ENCODE measurements at places on chromosomes 13 and 19. TPM values are rescaled to one million over a fixed set of nuclear protein-coding genes. Genes with fewer than 3 reads are reported as not detected.
A peak's percentile ranks its signal among the peaks of the same experiment; 100 is the strongest.

GRCh38 chr13:97344265-97345175, 89.4 kb upstream of the RAP2A start:
- DNase-seq, result peak; percentile 62

DNA sequence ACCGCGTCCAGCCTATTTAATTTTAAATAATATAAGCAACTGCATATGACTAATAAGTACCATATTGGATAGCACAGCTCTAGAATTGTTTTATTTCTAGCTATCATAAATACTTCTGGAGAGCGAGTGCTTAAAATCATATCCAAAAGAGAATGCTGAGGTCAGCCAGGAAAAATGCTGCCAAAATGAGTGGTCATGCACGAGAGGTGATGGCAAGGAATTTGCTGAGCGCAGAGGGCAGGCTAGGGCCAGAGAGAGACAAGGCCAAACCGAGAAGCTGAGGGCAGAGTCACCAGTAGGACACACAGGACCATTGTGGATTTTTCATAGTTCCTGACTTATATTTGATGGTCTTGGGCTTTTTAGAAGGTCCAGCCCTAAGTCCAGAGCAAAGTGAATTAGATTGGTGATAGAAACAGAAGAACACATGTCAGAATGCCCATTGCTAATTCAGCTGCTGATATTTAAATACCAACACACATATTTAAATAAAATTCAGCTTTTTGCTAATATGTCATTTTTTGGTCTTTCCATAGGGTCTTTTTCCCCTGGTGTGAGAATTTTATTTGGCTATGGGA, 33.6 kb upstream of the UBL3 start:
- no peak for DNase-seq

The SIAH3 gene
- not detected for polyA plus RNA-seq

The SOHLH2 gene
- polyA plus RNA-seq, result not detected

The LGALS16 gene
- not detected for polyA plus RNA-seq

DNA sequence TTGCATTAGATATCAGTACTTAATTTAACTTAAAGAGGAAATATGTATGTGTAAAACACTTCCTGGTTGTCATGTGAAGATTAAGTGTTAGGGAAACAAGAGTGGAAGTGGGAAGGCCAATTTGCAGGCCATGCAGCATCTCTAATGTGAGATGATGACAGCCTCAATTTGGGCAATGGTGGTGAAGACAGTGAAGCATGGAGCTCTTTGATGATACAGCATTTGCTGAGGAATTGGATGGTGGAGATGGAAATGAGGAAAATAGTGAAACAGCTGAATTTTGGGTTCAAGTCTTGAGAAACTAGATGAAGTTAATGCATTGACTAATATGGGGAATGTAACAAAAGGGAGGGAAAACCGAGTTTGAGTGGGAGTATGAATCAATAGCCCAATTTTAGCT, 231.7 kb upstream of the MIR17HG start:
- DNase-seq, result no peak

The BRD4 gene
- polyA plus RNA-seq, result 10.5 TPM

GRCh38 chr19:52148256-52148655, 8.5 kb upstream of the ZNF616 start:
- no peak for DNase-seq

DNA sequence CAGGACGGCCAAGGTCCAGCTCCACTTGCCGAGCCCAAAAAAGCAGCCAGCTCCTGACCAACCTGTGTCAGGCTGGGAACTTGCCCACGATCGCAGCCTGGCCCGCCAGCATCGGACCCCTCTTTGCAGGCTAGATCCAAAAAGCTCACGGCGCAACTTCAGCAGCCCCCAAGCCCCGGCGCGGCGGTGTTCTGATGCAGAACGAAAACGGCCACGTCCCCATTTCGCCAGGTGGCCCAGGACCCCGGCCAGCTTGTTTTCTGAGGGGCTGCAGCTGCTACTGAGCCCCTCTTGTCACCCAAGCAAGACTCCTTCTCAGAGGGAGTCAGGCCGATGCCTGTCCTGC, 1.3 kb downstream of the TMEM259 start:
- no peak for DNase-seq

- no peak for DNase-seq
Observed at GRCh38 chr19:18060472-18060871, 26.3 kb downstream of the IL12RB1 start.

The MIA gene
- 2.5 TPM for polyA plus RNA-seq

- no peak for DNase-seq
Observed at GRCh38 chr13:40599124-40599523, 67.3 kb downstream of the FOXO1 start.

- peak; percentile 43 for DNase-seq
Observed at GRCh38 chr13:27406178-27406939, 18.1 kb upstream of the GTF3A start.

The GFY gene
- not detected for polyA plus RNA-seq

The AZU1 gene
- polyA plus RNA-seq, result not detected

- no peak for DNase-seq
Observed at GRCh38 chr19:39479916-39480315, 722 bp upstream of the TIMM50 start.

The NRTN gene
- 5.3 TPM for polyA plus RNA-seq

DNA sequence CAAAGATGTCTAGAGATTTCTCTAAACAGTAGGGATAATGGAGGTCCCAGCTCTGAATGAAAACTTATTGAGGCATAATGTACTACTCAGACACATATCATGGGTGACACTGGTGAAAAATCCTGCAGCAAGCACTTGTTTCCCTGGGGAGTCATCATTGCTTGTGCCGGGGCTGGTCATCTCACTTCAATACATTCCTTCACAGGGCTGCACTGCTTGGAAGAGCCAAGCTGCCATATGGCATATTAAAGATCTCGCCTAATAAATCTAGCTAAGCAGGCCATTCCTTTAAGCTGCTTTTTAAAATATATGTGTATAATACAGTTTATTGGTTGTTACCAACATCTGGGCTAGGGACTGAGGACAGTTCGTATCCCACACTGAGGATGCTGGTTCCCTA, 332.2 kb upstream of the GPC6 start:
- DNase-seq, result no peak

The OR10H4 gene
- polyA plus RNA-seq, result not detected

DNA sequence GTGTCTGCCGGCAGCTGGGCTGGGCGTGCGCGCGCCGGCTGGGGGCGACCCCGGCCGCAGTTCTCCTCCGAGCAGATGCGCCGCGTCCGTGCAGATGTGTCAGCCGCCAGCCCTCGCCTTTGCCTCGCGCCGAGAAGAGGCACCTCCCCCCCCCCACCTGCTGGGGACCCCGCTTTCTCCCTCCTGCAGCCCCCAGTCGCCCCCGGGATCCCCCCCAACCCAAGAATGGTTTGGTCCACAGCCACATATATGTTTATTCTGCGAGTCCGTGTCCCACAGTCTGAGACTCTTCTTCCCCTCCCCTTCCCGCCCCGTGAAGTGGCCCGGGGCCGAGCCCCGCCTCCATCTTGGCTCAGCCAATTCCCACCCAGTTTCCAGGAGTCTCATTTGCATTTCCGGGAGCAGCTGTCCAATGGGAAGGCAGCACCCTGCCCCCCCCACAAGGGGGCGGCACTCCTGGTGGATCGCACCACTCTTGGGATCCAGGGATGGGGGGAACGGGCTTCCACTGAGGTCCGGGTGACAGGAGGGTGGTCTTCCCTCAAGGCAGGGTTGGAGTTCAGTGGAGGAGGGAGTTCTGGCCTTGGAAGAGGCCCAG, 8.6 kb downstream of the ISOC2 start:
- DNase-seq, result peak; percentile 44

GRCh38 chr19:4754248-4754647, 30.6 kb upstream of the DPP9 start:
- no peak for DNase-seq

DNA sequence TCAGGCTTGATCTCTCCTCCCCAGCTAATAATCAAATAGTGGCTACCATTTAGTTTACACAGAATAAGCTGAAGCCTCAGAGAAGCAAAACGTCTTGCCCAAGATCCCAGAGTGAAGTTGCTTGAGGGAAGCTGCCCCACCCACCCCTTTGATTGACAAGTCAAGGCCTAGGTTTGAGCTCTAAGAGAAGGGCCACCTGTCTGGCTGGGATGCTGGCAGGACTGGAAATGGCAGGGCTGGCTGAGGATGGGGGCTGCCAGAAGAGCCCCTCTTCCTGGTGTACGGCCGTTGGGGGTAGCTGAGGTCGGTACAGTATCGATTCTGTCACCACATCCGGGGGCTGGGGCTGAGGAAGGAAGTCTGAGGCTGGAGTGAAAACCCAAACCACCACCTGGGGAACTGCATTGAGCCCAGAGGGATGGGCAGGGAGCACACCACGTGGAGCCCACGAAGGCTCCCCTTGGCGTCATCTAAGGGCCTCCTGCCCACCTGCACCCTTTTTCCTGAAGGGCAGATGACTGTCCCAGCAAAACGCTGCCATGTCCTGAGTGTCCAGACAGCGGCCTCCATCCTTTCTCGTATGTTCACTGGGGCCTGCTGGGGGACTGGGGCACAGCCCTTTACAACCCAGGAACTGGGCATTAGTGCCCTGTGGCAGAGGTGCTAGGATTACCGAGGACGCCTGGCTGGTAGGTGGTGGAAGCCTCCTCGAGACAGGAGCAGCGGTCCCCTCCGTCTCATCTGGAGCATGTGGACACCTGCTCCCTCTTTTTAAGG, 1.4 kb upstream of the PRKD2 start:
- DNase-seq, result no peak

The CYP2A6 gene
- polyA plus RNA-seq, result not detected

The ZNF317 gene
- 15.2 TPM for polyA plus RNA-seq

The CFAP97D2 gene
- polyA plus RNA-seq, result not detected

GRCh38 chr13:95440441-95441088, 112.0 kb upstream of the CLDN10 start:
- no peak for DNase-seq

DNA sequence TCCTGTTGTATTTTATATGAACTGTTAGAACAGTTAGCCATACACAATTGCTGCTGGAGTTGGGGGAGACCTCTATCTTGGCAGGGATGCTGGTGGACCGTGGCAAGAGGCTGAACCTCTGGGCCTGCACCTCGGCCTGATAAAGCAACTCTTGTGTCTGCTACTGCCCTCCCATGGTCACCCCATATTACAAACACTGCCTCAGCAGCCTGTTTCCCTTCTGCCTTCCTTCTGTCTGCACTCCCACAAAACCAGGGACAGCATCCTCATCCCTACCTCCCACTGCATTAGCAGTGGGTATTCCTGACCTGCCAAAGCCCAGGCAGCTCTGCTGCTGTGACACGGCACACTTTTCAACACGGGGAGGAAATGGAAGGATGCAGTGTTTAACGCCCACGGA, 456.4 kb downstream of the FGF14 start:
- no peak for DNase-seq

The ZNF506 gene
- polyA plus RNA-seq, result 0.01 TPM

DNA sequence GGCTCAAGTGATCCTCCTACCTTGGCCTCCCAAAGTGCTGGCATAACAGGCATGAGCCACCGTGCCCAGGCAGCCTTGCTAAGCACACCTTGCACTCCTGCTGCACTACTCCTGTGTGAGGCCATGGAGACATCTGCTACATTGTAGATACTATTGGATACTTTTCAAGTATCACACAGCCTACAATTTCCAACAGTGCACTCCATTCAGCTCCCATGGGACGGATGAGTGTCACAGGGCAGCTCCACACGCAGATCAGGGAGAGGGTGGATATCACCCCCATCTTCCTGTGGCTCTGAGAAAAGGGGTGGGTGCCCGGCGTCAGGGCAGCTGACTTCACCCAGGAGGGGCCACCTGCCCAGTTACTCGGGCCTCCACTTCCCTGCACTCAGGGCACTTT, 39.1 kb upstream of the CCNE1 start:
- DNase-seq, result no peak

DNA sequence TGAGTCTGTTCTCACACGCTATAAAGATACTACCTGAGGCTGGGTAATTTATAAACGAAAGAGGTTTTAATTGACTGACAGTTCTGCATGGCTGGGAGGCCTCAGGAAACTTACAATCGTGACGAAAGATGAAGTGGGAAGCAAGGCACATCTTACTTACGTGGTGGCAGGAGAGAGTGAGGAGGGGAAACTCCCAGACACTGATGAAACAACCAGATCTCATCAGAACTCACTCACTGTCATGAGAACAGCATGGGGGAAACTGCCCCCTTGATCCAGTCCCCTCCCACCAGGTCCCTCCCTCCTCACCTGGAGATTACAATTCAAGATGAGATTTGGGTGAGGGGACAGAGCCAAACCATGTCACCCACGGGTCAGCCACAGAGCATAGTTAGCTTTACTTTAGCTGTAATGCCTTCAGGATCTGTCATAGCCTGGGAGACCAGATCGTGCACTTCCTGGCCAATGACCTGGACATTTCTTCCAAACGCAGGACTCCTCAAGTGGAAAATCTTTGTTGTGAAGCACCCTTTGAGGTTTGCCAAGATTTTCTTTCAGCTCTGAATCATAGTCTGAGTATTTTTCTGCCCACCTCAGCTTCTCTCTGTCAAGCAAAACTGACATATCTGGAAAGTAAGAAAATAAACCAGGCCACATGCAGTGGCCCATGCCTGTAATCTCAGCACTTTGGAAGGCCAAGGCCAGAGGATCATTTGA, 25.2 kb upstream of the HIF3A start:
- DNase-seq, result no peak

GRCh38 chr13:50608370-50608769, 235.1 kb downstream of the DLEU7 start:
- no peak for DNase-seq

DNA sequence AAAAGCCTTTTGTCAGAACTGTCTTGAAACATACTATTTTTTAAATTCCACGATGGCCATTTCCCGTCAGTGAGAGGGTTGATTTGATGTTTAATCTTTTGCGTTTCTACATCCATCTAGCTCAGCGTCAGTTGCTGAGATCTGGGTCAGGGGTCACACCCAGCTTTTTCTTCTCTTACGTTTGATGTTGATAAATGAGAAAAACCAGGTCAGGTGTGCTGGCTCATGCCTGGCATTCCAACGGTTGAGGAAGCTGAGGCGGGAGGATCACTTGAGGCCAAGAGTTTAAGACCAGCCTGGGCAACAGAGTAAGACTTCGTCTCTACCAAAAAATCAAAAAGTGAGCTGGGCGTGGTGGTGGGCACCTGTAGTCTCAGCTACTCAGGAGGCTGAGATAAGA, 168.9 kb downstream of the PTPRS start:
- peak; percentile 17 for DNase-seq

The NUP58 gene
- 45.4 TPM for polyA plus RNA-seq

The MAG gene
- polyA plus RNA-seq, result 0.20 TPM

- no peak for DNase-seq
Observed at GRCh38 chr19:47486900-47487299, 2.9 kb upstream of the KPTN start.

The CPB2 gene
- polyA plus RNA-seq, result 125 TPM

The APC2 gene
- polyA plus RNA-seq, result 0.16 TPM

- DNase-seq, result no peak
Observed at GRCh38 chr13:109700176-109700575, 86.2 kb downstream of the IRS2 start.

DNA sequence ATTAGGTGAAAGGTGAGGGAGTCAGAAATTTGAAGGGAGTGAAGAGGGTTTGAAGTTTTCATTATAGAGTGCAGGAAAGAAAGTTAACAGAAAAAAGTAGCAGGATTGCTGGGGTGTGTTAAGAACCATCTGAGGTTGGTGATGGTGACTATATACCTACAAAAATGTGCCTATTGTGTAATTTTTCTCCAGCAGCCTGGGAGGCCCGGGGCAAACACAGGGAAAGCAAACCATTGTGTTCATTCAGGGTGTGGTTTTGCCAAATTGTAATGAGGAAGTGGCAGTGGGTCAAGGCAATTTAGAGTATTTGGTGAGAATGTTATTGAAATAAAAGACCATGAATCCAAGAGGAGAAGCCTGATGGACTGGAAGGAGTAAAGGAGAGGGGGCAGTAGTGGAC, 8.2 kb upstream of the SUCLA2 start:
- peak; percentile 44 for DNase-seq

GRCh38 chr19:38889803-38890202, 9.6 kb downstream of the SIRT2 start:
- DNase-seq, result no peak

- peak; percentile 43 for DNase-seq
Observed at GRCh38 chr19:3062165-3063105, at the start of gene TLE5. Gene TLE5 (minus strand): TSS chr19:3062495. CDS start chr19:3062200, 295 bp downstream.

Measured in HepG2 (cell line).